ENCODE measurements at places on chromosomes 6 and 20.
A peak's percentile ranks its signal among the peaks of the same experiment; 100 is the strongest.

DNA sequence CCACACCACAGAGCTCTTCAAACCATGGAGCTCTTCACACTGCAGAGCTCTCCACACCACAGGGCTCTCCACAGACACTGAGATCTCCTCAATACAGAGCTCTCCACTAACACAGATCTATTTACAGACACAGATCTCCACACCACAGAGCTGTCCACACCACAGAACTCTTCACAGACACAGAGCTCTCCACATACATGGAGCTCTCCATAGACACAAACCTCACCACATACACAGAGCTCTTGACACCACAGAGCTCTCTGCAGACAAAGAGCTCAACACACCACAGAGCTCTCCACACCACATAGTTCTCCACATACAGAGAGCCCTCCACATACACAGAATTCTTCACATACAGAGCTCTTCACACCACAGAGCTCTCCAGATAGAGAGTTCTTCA is 53.0 kb downstream of the ERMARD start:
- DNase-seq, result no peak

DNA sequence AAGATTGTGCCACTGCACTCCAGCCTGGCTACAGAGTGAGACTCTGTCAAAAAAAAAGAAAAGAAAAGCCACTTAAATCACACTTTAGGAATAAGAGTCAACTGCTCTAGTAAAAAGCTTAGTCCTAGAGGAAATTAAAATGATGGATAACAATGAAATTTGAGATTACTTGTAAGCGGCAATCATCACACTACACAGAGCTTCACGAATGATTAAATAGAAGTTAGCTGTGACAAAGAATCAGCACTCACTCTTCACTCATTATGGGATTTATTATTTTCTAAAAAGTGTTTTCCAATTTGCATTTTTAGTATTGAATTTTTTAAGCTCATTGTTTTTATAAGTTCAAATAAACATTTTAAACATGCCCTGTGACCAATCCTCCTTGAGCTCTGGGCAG is 718.0 kb downstream of the UTRN start:
- no peak for DNase-seq

GRCh38 chr20:4041748-4042411 is 26.5 kb upstream of the RNF24 start:
- no peak for DNase-seq

- DNase-seq, result no peak
These were observed 116.8 kb downstream of the CDC5L start for GRCh38 chr6:44504301-44504791.

- no peak for DNase-seq
These were observed 128.5 kb downstream of the MOXD1 start for GRCh38 chr6:132272776-132273175.

GRCh38 chr6:70790483-70791224 is 123.0 kb downstream of the SMAP1 start:
- no peak for DNase-seq

DNA sequence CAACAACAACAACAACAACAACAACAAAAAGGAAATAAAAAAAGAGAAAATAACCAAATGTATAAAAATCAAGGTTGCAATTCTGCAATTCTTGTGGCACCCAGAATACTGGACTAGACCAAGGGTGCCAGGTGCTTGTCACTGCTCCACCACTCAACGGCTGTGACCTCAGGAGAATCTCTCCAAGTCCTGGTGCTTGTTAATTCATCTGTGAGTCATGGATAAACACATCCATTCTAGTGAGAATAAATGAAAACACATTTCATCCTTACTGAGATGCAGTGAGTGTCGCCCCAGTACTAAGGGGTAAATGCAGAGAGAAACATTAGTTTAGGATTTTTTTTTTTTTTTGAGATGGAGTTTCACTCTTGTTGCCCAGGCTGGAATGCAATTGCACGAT is 32.0 kb downstream of the HLA-C start:
- no peak for DNase-seq

DNA sequence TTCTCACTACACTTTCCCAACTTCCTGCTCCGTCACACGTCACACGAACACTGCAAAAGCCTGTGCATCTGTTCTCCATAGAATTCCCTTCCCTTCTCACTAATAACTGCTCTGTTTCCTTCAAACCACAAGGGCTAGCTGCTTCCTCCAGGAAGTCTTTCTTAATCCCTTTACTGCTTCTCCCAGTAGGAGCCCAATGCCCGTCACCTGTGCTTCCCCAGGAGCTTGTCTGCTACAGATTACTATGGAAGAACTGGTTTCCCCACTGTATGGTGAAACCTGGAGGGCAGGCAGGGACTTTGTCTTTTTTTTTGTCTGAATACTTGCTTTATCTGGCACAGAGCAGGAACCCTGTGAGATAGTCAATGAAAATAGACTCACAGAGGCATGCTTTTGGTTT is 444.7 kb upstream of the MAP3K7 start:
- no peak for DNase-seq

DNA sequence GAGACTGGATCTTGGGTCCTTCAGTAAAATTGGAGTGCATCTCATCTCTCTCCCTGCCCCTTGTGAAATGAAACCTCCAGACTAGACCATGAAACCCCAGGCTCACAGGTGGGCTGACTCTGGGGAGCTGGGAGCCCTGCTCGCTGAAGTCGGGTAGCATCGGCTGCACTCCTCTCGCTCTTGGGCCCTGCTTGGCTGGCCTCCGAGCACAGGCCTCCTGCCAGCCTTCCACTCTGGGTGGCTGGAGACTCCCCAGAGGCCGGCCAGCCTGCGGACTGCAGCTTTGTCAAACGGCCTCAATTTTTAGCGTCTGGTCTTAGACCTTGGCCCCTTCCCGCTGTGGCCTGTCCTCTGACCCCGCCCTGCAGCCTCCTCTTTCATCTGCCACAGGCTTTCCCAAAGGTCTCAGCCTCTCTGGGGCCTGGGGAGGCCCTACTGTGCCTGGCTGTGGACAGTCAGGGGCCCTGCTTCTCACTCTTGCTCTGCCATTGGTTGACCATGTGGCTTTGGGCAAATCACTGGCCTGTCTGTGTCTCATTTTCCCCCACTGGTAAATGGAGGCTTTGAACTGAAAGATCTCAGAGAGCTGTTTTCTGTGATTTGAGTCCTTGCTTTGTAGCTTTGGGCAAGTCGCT is 45.1 kb downstream of the SRC start:
- no peak for DNase-seq

DNA sequence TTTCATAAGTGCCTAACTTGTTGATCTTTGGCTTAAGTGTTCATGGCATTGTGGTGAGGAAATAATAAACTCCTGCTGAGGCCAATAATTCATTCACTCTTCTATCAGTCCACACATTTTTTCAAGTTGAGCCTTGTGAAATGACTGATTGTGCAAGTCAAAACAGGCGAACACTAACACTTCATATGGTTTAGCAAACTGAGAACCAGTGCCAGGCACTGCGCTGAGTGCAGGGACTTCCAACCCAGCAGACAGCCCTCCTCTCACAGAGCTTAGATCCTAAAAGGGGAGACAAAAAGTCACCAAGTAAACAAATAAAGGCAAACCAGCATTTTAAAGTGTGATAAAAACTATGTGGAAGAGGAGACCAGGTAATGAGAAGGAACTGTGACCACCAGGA is 435.0 kb downstream of the PTPRT start:
- DNase-seq, result no peak

DNA sequence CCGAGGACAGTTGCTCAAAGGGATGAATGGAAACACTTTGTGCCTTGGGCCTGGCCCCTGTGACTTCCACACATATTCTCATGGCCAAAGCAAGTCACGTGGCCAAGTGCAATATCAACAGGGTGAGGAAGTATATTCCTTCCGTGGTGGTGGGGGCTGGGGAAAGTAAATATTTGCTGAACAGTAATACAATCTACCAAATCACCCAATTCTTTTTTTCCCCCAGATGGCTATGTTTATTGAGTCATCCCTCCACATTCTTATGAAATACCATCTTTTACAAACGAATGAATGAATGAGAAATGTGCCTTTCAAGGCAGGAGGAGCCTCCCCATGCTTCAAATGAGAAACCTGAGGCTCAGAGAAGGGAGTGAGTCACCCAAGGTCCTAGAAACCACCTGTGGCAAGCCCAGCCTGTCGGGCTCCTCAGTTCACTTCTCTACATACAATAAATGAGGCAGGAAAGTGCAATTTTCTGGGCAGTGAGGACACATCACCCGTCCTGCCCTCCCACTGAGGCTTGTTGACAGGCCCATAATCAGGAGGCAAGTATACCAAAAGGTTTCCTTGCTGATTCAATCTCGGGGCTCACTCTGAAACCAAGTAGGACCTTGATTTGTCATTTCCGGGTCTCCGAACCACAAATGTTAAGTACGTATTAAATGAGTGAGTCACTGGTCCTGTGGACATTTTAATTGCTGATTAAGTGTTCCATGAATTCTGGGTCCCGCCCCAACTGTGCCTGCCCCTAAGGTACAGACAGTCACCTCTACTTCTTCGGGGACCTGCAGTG is 25.3 kb upstream of the TOP1 start:
- peak; percentile 48 for DNase-seq

DNA sequence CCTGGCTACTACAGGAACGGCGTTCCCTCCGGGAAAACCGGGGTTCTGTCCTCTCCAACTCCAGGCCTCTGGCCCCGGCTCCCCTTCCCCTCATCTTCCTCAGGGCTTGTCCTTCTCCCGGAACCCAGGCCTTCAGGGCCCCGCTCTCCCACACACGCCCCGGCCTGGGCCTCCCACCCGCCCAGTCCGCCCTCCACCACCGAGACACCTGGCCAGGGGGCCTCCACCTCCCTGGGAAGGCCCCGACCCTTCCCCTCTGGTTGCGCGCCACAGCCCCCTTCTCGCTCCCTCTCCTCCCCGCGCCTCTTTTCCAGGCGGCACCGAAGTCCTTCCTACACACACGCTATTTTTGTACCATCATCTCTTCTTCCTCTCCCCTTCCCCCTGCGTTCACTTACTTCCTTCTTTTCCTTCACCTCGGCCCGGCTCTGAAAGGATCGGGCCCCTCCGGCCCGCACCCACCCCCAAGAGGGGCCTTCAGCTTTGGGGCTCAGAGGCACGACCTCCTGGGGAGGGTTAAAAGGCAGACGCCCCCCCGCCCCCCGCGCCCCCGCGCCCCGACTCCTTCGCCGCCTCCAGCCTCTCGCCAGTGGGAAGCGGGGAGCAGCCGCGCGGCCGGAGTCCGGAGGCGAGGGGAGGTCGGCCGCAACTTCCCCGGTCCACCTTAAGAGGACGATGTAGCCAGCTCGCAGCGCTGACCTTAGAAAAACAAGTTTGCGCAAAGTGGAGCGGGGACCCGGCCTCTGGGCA is 1.3 kb upstream of the SIRPA start:
- no peak for DNase-seq

Measured in activated CD8-positive, alpha-beta memory T cell treated with anti-CD3 and anti-CD28 coated beads for 48 hours (primary cell).